Activated CD4-positive, alpha-beta memory T cell treated with anti-CD3 and anti-CD28 coated beads, Interleukin-2, amount 10 ng/mL, durations not matched to agents 7 days and 5 days (primary cell): ENCODE measurements at places on chromosomes 6 and 20. TPM values are rescaled to one million over a fixed set of nuclear protein-coding genes. Genes with fewer than 3 reads are reported as not detected.

Gene CRISP3
- not detected for total RNA-seq

GRCh38 chr6:107730106-107730505 is 94.0 kb downstream of the SCML4 start:
- peak; percentile 50 for DNase-seq

DNA sequence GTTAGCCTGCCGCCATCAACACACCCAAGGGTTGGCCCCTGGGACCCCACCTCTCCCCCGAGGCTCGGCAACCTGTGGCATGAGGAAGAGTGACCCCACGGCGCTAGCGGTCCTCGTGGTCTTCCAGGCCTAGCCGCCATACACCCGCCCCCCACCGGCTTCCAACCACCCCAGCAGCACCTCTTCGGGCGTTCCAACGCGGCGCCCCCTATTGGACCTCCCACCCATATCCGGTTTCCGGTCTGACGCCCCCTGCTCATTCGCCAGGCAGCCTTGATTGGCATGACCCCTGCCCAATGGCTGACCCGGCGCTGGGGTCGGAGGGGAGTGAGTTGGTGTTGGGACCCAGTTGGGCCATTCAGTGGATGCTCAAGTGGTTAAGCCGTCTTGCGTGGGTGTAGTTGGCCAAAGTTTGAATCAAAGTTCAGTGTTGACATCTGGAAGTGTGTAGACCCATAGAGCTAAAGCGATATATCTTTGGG is at the start of gene GNAS-AS1:
Gene GNAS-AS1 (minus strand): TSS at position 210 of the 482 bp plus-strand sequence.
- peak; percentile 80 for DNase-seq

GRCh38 chr6:135811644-135812526 is 39.6 kb upstream of the PDE7B start:
- no peak for DNase-seq

- DNase-seq, result no peak
These were observed 4.9 kb downstream of the MYT1 start for GRCh38 chr20:64169091-64169560.

DNA sequence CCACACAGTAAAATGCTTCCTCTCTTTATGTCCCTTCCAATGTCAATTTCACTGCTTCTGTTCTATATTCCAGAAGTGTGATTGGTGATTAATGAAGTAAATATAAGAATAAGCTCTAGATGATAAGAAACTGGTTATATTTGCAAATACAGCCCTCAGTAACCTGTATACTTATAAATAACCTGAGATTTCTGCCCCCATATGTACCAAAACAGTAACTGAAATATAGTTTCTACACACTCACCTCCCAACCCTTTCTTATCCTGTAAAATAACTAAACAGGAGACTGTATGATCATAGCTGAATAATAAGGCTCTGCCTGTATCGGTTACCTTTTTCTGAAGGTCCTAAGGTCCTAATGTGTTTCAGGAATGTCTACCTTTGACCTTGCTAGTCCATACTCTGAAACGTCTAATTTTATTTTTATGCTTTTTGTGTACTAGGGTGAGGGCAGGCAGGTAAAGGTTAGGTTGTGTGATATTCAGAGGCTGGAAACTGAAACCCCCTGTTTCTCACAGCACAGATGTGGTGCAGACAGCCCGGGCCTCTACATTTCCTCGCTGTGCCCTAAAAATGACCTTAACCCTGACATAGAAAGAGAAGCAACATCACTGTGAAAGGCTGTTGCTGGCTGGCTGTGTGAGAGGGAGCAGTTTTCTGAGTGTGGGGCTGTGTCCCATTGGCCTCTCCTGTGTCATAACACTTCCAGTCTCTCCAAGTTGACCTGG is 378.8 kb downstream of the CENPW start:
- no peak for DNase-seq

- DNase-seq, result peak; percentile 72
These were observed 878 bp upstream of the PNRC1 start for GRCh38 chr6:89079511-89080234.

Gene POM121L2
- total RNA-seq, result not detected

DNA sequence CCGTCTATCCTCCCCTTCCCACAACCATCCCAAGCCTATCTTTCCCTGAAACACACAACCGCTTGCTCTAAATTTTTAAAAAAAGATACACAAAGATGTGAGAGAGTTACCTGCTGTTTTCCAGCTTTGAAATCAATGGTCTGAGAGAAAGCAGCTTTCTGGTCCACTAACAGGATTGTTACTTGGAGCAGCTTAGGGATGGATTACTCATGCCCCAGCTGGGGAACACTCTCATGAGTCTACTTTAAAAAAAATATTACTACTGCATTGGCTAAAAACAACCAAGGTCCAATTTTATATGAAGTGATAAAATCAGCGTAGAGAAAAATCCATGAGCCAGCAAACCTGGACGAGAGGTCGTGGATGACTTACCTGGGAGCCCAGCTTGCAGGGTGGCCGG is 29.6 kb upstream of the FOXC1 start:
- DNase-seq, result no peak

Gene FOXA2
- not detected for total RNA-seq

- DNase-seq, result no peak
These were observed 12.5 kb downstream of the NELFCD start for GRCh38 chr20:58993332-58994248.

- DNase-seq, result no peak
These were observed 23.5 kb upstream of the IBTK start for GRCh38 chr6:82270881-82271635.

DNA sequence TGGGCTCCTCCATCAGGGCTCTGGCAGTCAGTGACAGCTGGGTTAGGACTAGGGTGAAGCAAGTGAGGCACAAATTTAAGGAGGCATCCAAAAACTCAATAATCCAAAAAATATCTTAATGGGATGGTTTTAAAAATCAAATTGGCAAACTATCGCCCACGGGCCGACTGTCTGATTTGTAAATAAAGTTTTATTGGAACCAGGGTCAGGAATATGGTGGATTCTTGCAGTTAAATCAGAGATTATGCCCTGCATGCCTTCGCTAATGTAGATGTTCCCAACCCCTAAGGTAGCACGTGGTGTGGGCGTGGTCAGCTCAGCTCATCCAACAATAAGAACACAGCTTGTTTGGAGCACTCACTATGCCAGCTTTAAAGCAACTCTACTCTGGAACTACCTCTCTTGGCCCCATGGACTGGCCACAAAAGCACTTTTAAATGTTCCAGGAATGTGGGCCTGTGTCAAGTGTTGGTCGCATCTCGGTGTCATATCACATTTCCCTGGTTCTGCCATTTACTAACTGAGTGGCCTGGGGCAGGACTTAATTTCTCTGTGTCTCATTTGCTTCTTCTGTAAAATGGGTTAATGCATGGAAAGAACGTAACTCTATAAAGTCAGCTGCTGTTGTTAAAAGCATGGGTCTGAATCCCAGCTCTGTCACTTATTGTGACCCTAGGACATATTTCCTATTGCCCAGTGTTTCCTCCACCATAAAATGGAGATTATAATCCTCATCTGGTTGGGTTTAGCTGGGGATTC is 7.0 kb downstream of the TP53RK start:
- DNase-seq, result no peak

DNA sequence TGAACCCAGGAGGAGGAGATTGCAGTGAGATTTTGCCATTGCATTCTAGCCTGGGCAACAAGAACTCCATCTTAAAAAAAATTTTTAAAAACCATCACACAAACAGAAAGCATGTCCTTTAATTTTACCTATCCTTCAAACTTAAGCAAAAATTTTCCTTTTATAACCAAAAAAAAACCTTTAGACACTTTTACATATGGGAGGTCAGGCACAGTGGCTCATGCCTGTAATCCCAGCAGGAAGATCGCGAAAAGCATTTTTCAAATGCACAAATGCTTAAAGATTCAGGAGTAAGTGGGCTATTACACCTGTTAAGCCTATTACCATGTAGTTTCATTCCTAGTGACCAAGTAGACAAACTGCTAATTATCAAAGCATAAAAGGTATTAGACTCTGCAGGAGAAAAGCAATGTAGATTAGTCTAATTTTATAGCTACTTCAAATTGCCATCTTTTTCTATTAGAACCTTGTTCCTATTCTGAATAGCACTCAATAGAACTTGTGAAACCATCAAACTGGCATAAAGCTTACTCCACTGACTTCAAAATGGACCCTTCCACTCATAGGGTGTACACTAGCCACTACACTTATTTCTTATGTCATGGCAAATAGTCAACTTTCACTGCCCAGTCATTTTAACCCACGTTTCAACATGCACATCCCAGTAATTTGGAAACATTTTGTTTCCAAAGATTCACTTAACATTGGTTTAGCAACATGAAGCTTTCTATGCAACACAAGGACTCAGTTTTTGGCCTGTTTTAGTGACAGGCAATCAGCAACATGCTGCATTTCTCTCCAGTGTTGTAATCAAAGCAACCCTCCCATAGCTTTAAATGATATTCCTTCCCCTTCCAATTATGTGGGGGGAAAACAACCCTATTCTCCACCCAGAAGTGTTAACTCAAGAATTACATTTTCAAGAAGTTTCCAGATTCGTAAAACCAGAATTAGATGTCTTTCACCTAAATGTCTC is 4.0 kb downstream of the EEF1A1 start:
- no peak for DNase-seq

- DNase-seq, result peak; percentile 77
These were observed 5.2 kb downstream of the OCSTAMP start for GRCh38 chr20:46545077-46545826.

Gene ZNF311
- total RNA-seq, result 0.65 TPM

- no peak for DNase-seq
These were observed 920 bp upstream of the EPHA7 start for GRCh38 chr6:93420163-93420795.

- no peak for DNase-seq
These were observed 94.1 kb upstream of the RNF24 start for GRCh38 chr20:4109307-4109940.

- no peak for DNase-seq
These were observed 83.3 kb upstream of the ZNF217 start for GRCh38 chr20:53676987-53677386.

Gene SLC18B1
- 7.2 TPM for total RNA-seq
